ENCODE measurements at places on chromosomes 4 and X. TPM values are rescaled to one million over a fixed set of nuclear protein-coding genes. Genes with fewer than 3 reads are reported as not detected.

Gene GABRB1
- total RNA-seq, result not detected

- H3K4me3 ChIP-seq, result no peak overlapping the region
- no peak overlapping the region for H3K27ac ChIP-seq
- no peaks in the 10 kb centered on the region for H3K4me1 ChIP-seq
- peaks cover 2% of the 10 kb centered on the region for H3K27me3 ChIP-seq
These were observed 459.9 kb upstream of the BOD1L1 start for GRCh38 chr4:14087459-14087858.

DNA sequence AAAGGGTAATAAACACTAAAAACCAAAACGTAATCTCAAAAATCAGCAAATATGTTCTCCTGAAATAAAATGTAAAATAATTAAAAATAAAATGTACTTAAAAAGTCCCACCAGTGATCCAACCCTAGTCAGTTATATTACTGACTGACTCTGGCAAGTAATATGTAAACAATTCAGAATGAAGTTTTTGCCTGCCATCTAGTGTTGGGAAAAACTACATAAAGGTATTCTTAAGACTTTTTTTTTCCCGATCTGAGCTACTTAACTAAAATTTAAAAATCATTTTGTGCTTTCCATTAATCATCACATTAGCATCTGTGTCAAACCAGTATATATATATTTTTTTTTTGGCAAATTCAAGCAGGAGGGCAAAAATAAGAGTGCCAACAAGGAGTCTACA is 24.0 kb downstream of the RCHY1 start:
- H3K4me3 ChIP-seq, result no peak overlapping the region
- DNase-seq, result no peak
- H3K27me3 ChIP-seq, result no peaks in the 10 kb centered on the region
- H3K4me1 ChIP-seq, result no peaks in the 10 kb centered on the region

- H3K27ac ChIP-seq, result peak overlapping the region; percentile 83
- no peaks in the 10 kb centered on the region for H3K36me3 ChIP-seq
- H3K27me3 ChIP-seq, result no peaks in the 10 kb centered on the region
- no peak overlapping the region for H3K4me3 ChIP-seq
These were observed 26.3 kb downstream of the FGFBP1 start for GRCh38 chr4:15912236-15912635.

DNA sequence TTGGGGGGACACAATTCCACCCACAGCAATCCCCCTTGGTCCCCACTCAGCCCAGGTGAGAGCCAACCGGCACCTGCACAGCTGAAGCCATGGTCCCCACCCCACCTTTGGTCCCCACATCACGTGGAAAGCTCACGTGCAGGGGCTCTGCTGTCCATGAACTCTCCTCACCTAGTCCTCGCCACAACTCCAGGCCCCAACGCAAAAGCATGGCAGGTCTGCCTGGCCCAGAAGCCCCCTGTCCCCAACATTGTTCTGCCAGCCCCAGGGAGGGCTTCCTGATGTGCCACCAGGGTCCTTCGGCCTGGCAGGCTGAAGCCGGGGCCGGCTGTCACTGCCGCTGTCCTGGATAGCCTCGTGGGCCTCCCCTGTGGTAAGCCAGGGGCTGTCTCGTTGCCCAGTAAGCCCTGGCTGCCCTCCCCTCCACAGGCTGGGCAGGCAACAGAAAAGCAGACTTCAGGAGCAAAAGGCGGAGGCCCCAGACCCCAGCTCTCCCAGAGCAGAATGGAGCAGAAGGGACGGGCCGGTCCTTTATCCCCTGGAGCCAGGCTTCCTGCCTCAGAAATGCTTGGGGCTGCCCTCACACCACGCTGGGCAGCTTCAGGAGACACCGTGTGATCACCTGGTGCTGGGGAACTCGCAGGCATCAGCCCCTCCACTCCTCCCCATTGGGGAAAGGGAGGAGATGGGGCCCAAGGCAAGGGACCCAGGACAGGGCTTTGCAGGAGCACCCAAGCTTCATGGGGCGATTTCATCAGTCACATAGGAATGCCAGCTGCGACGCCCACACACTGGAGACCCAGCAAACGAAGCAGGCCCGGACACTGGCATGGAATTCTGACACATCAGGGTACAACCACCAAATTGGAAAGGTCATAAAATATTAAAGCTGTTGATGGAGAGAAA is 103.7 kb downstream of the ADRA2C start:
- no peaks in the 10 kb centered on the region for H3K36me3 ChIP-seq
- no peak overlapping the region for H3K4me3 ChIP-seq
- H3K27ac ChIP-seq, result no peak overlapping the region
- peaks cover 5% of the 10 kb centered on the region for H3K4me1 ChIP-seq

GRCh38 chr4:148978301-148978700 is 536.1 kb upstream of the NR3C2 start:
- no peak for DNase-seq
- H3K4me1 ChIP-seq, result no peaks in the 10 kb centered on the region
- H3K27ac ChIP-seq, result no peak overlapping the region
- H3K36me3 ChIP-seq, result no peaks in the 10 kb centered on the region

Gene MAMLD1
- total RNA-seq, result 0.93 TPM

Gene MOB1B
- 36.9 TPM for total RNA-seq

Gene TMSB15C
- 16.9 TPM for total RNA-seq

Gene CCNA2
- total RNA-seq, result 18.7 TPM

DNA sequence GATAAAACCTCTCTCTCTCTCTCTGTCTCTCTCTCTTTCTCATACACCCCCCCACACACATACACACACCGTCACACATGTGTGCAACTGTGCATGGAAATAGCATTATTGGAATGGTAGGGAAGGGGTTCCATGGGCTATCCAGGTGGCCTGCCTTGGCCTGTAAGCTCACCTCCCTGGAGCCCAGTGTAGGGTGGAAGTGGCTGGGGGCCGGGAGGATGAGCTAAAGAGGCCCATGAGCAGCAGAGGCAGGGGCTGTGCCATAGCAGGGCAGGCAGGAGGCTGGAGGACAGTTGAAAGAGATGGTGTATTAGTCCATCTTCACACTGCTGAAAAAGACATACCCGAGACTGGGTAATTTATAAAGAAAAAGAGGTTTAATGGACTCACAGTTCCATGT is 74.2 kb downstream of the CYTL1 start:
- H3K36me3 ChIP-seq, result no peaks in the 10 kb centered on the region
- H3K4me1 ChIP-seq, result no peaks in the 10 kb centered on the region
- no peak overlapping the region for H3K4me3 ChIP-seq
- DNase-seq, result no peak

- DNase-seq, result no peak
- no peaks in the 10 kb centered on the region for H3K4me1 ChIP-seq
- H3K27me3 ChIP-seq, result no peaks in the 10 kb centered on the region
- H3K27ac ChIP-seq, result no peak overlapping the region
These were observed 178.7 kb downstream of the SH3KBP1 start for GRCh38 chrX:19708683-19709082.

GRCh38 chr4:26780539-26780938 is 80.1 kb upstream of the STIM2 start:
- H3K4me3 ChIP-seq, result no peak overlapping the region
- no peak for DNase-seq
- no peak overlapping the region for H3K27ac ChIP-seq
- peaks cover 25% of the 10 kb centered on the region for H3K4me1 ChIP-seq
- H3K27me3 ChIP-seq, result no peaks in the 10 kb centered on the region

Gene CCKAR
- total RNA-seq, result not detected

- H3K27me3 ChIP-seq, result no peaks in the 10 kb centered on the region
- peaks cover 51% of the 10 kb centered on the region for H3K36me3 ChIP-seq
- DNase-seq, result no peak
- no peak overlapping the region for H3K4me3 ChIP-seq
These were observed 31.1 kb upstream of the TBC1D14 start for GRCh38 chr4:6878451-6879059.

DNA sequence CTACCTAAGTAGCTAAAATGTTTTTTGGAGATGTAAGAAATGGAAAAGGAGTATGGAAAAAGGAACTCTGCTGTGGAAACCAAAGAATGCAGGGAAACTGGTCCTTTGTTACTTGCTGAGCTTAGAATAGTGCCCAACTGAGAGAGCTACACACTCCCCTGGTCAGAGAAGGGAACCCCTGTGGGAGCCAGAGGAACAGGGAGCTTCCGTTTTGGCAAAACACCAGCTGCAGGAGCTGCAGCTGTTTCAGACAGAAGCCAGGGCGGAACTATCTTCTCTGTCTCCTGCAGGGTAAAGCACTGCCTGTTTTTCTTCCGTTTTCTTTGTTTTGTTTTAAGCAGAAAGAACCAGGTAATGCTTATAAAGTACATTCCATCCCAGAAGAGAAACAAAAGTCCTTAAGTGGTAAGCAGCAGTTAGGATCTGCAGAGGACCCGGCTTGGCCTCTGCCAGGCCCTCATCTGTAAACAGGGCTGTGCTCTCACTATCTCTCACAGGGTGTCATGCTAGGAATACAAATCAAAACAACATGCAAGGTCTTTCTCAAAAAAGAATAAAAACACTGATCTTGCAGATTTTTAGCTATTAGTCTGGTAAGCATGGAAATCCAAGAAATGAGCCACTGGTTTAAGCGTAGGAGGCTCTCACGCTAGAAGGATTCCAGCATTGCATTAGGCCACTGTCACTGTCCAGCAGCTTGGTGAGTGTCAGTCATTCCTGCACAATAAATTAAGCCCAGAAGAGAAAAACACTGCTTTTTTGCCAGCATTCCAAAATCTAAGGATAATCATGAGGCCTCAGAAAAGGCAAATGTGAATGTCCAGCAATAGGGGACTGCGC is 76.1 kb downstream of the CHST7 start:
- peaks cover 16% of the 10 kb centered on the region for H3K4me1 ChIP-seq
- H3K36me3 ChIP-seq, result peaks cover 2% of the 10 kb centered on the region
- no peak for DNase-seq

GRCh38 chrX:155027509-155028066 is 944 bp downstream of the FUNDC2 start:
- DNase-seq, result no peak
- H3K27ac ChIP-seq, result peak overlapping the region; percentile 98
- H3K4me3 ChIP-seq, result peak overlapping the region; percentile 84
- H3K36me3 ChIP-seq, result peaks cover 1% of the 10 kb centered on the region
- peaks cover 9% of the 10 kb centered on the region for H3K4me1 ChIP-seq

GRCh38 chrX:120294651-120295050 is 16.6 kb downstream of the TMEM255A start:
- H3K27ac ChIP-seq, result no peak overlapping the region
- H3K4me1 ChIP-seq, result no peaks in the 10 kb centered on the region
- no peak overlapping the region for H3K4me3 ChIP-seq
- H3K36me3 ChIP-seq, result no peaks in the 10 kb centered on the region
- no peak for DNase-seq

Gene GABRQ
- total RNA-seq, result 3.4 TPM

Gene ASMT
- total RNA-seq, result 0.45 TPM

- H3K4me3 ChIP-seq, result no peak overlapping the region
- H3K27ac ChIP-seq, result no peak overlapping the region
- peaks cover 10% of the 10 kb centered on the region for H3K4me1 ChIP-seq
- H3K27me3 ChIP-seq, result no peaks in the 10 kb centered on the region
These were observed 52.4 kb upstream of the IGFBP7 start for GRCh38 chr4:57162499-57163019.

GRCh38 chr4:155526452-155527169 is 140.0 kb upstream of the GUCY1A1 start:
- H3K27me3 ChIP-seq, result no peaks in the 10 kb centered on the region
- H3K4me1 ChIP-seq, result peaks cover 53% of the 10 kb centered on the region
- no peak overlapping the region for H3K4me3 ChIP-seq
- peak overlapping the region; percentile 63 for H3K27ac ChIP-seq
- DNase-seq, result no peak
- peaks cover 7% of the 10 kb centered on the region for H3K36me3 ChIP-seq

DNA sequence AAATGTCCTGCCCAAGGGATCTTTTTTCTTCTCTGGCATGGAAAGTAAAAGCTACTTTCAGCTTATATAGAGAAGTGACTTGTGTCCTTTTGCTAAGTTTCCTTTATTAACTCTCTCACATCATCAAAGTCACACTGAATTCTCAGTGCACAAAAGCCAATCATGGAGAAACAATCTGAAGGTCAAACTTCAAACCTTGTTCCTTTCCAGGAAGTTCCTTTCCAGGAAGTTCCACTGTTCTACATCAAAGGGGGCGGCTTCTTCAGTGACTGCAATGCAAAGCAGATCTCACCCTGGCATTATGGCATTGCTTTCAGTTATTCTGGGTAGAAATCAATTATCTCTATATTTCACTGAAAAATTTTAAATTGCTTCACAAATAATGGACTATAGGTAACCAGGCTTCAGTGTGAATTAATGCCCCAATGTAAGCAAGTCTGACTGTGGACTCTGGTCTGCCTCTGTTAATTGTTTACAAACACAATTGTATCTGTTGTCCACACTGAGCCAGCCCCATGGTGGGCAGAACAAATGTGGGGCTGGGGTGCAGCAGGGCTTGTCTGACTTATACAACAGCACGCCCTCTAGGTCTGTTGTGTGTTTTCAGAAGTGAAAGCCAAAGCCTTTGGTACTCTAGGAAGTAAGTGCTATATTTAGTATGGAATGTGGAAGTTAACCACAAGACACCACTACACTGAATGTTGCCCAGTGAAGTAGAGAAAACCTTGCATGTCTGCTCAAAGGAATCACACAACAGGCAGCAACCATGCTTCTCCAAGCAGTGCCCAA is 98.8 kb downstream of the CDS1 start:
- no peak overlapping the region for H3K4me3 ChIP-seq
- H3K36me3 ChIP-seq, result peaks cover 43% of the 10 kb centered on the region
- DNase-seq, result no peak
- H3K27ac ChIP-seq, result peak overlapping the region; percentile 72
- peaks cover 9% of the 10 kb centered on the region for H3K4me1 ChIP-seq
- H3K27me3 ChIP-seq, result no peaks in the 10 kb centered on the region

DNA sequence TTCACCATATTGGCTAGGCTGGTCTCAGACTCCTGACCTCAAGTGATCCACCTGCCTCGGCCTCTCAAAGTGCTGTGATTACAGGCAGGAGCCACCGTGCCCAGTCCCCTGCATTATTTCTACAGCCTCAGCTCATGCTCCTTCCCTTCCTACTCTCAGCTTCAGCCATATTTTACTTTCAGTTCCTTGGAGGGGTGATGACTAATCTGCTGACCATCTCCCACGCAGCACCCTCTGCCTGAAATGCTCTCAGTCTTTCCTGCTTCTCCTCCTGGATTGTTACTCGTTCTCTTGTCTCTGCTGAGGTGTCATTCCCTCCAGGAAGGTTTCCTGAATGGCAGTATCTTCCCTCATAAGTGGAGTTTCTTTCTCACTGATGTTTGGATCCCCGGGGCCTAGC is 63.3 kb downstream of the MOSPD2 start:
- H3K4me3 ChIP-seq, result no peak overlapping the region
- no peaks in the 10 kb centered on the region for H3K27me3 ChIP-seq
- H3K36me3 ChIP-seq, result no peaks in the 10 kb centered on the region
- peaks cover 6% of the 10 kb centered on the region for H3K4me1 ChIP-seq
- H3K27ac ChIP-seq, result no peak overlapping the region

Gene FIP1L1
- 79.4 TPM for total RNA-seq

GRCh38 chr4:40888933-40889332 is 139.2 kb downstream of the NSUN7 start:
- H3K27ac ChIP-seq, result no peak overlapping the region
- H3K4me1 ChIP-seq, result peaks cover 2% of the 10 kb centered on the region
- no peak overlapping the region for H3K4me3 ChIP-seq
- H3K27me3 ChIP-seq, result no peaks in the 10 kb centered on the region
- no peak for DNase-seq

Data from mesothelial cell of epicardium (in vitro differentiated cells).